ENCODE measurements at places on chromosomes 11 and 22.

DNA sequence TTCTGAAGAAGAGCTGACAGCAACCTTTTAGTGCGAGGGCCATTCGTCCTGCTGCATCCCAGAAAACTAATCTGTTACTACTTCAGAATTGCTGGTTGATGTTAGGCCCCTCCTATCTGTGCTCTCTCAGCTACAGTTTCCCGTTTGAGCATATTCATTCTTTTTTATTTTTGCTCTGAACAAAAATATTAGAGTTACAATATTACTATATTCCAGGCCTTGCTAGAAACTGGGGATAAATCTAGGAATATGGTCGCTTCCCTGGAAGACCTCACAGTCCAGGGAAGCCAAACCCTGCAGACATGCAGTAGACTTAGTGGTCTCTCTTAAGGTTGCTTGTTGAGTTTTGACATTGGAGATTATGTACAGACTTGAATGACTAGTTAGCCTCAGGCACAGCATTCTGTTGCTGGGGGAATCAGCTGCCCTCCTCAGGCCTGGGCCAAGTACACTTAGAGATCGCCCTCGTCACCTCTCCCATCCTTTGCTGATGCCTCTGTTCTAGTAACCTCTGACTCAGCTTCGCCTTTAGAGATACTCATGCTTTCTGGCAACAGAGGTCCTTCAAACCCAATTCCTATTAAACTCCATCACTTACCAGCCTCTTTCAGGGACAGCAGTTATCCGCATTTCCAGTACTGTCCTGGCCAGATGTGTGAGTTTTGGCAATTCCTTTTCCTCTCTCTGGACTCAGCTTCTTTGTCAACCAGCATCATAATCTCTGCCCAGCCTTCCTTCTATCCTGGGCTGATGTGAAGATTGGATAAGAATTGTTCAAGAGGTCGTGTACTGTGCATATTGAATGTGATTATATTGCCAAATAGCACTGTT is 698 bp upstream of the ANAPC15 start:
- DNase-seq: no peak

DNA sequence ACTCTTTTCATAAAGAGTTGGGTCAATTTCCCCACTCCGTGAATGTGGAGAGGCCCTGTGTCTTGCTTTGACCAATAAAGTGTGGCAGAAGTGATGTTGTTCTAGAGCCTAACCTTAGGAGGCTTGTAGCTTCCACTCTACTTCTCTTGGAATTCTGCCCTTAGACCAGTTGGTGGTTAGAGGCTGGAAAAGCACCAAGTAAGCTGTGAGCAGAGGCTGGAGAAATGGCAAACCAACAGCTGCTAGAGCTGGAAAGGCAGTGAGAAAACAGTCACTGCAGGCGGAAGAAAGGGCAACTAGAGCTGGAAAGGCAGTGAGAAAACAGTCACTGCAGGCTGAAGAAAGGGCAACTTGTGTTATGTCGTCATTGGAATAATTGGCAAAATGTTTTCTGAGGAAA is 29.8 kb upstream of the MSANTD2 start:
- DNase-seq: no peak

- DNase-seq: peak; percentile 62
These were observed at the start of gene PNPLA3 for GRCh38 chr22:43923631-43924464. TSS of gene PNPLA3 (plus strand) at chr22:43923805. CDS start at chr22:43923912, 107 bp downstream.

GRCh38 chr22:25120761-25121212 is 78.9 kb upstream of the CRYBB3 start:
- no peak for DNase-seq

DNA sequence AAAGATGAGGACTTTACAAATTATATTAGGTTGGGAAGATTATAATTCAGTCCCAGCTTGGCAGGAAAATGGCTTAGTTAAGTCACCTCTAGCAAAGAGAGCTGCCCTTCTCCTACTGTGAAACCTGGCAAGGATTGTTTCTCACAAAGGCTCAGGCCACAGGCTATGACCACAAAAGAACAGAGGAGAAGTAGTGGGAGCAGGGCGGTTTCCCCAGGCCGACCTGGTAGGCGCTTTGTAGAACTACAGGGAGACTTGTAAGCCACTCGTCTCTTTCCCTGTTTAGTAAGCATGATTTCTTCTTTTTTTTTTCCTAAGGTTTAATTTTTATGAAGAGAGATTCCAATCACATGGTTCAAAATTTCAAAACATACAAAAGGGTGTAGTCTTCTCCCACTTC is 4.6 kb downstream of the SNAP29 start:
- no peak for DNase-seq

GRCh38 chr11:118602331-118602730 is 5.1 kb upstream of the PHLDB1 start:
- no peak for DNase-seq

DNA sequence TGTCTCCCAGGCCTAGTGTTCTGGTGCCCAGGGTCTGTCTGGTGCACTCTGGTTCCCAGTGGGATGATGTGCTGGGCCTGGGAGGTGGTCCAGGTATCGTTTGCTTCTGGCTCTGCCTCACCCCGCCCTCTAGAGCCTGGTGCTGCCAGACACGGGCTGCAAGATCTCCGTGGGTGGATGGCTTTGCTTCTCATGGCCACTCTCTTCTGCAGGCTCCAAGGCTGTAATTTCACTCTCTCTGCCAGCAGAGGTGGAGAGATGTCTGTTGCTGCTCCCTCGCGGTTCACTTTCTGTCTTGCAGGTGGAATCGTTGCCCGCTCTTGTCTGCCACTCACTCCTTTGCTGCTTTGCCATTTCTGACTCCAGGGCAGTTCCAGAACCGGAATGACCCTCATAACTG is 13.4 kb downstream of the NADSYN1 start:
- no peak for DNase-seq

GRCh38 chr11:99693941-99694492 is 673.3 kb downstream of the CNTN5 start:
- no peak for DNase-seq

DNA sequence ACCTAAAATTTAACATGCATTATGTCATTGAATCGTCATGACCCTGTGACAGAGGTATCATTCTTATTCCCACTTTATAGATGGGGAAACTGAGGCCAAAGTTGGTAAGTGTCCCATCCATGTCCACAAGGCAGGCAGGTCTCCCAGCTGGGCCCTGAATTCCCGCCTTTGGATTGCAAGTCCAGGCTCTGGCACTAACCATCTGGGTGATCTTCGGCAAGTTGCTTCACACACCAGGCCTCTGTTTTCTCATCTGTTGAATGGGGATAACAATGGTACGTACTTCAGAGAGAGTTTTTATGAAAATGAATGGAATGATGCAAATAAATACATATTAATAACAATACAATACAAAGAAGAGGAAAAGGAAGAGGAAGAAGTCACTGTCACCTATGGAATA is 3.4 kb downstream of the CRYBB3 start:
- no peak for DNase-seq

GRCh38 chr11:111077530-111078322 is 167.8 kb upstream of the POU2AF2 start:
- no peak for DNase-seq

- DNase-seq: no peak
These were observed 140.0 kb downstream of the CHST1 start for GRCh38 chr11:45525393-45525792.

DNA sequence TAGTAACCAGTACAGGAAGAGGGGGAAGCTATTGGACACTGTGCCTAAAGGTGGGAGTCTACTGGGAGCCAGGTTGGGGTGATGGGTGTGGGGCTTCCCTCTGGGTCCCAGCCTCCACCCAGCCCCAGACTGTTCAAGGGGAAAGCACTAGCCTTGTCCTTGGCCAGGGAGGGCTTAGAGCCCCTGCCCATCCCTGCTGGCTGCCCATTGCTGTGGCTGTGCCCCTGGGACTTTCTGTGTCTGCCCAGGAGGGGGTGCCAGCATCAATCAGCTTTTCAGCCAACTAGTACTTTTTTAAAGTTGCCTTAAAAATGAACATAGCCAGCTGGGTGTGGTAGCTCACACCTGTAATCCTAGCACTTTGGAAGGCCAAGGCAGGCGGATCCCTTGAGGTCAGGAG is 19.9 kb downstream of the INCENP start:
- no peak for DNase-seq

GRCh38 chr11:34356913-34357700 is 703 bp downstream of the ABTB2 start:
- peak; percentile 13 for DNase-seq

- no peak for DNase-seq
These were observed 53.7 kb downstream of the PPP6R2 start for GRCh38 chr22:50396751-50397370.

GRCh38 chr11:128603752-128604414 is 16.5 kb upstream of the ETS1 start:
- no peak for DNase-seq

DNA sequence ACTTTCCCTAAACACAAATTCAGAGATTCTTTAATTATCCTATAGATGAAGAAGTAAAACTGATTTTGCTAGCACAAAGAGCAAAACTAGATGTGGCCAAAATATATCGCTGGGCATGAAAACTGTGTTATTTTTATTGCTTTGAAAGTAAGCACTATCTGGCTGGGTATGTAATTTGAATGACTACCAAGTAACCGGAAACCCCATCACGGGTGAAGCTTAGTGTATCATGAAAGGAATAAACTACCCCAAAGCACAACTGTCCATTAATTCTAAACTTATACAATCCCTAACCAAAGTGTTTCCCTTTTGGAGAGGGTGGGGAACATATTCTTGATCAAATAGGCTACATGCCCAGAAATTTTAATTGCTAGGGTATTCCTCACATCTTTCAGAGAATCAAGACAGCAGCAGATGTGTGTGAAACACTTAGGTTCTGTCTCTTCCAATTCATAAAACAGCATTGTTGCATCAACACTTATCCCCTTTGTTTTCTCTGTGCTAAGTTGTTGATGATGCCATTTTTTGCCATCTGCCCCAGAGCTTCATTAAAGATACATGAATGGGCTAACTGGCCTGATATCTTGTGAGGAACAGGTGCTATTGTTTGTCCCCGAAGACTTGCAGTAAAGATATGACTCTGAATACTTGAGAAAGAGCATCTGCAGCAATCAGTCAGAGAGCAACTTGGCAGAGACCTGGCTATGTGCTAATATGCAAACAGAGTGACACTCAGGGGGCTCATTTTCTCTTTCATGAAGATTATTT is 238.2 kb downstream of the SOX6 start:
- DNase-seq: no peak

- no peak for DNase-seq
These were observed 124.4 kb downstream of the SPATA19 start for GRCh38 chr11:133720951-133721350.

GRCh38 chr11:94171693-94172440 is 43.2 kb downstream of the PANX1 start:
- no peak for DNase-seq

GRCh38 chr11:133712051-133712560 is 133.2 kb downstream of the SPATA19 start:
- DNase-seq: no peak

DNA sequence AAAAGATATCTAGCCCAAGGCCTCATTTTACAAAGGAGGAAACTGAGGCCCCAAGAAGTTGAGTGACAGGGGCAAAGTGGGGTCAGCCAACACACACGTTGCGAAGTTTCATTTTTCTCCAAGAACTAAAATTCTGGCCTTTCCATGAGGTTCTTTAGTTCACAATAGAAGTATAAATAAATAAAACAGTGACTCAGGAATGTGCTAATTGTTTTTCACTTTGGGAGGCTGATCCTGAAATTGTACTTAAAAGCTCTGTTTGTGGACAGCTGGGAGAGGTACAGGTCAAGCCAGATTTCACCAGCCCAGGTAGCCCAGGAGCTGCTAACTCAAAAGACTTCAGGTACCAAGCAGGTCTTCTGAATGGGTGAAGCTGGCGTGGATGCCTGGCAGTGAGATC is 105.2 kb downstream of the TRAF6 start:
- no peak for DNase-seq

GRCh38 chr11:120546312-120547205 is 35.0 kb downstream of the GRIK4 start:
- DNase-seq: no peak

DNA sequence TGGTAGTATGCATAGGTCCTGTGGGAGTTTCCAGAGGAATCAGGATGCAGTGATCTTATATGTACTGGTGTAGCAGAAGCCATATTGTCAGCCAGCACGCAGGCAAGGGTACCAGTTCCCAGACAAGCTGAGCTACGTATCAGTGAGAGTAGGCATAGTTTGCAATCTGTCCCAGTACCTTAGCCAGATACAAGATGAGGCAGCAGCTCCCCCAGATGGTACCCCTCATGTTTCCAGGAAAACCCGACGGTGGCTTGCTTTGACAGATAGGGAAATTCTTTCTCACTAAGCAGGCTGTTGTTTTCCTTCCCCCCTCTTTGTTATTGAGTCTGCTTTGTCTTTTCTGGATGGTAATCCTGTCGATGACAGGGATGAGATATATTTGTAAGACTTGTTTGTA is 109.7 kb upstream of the RRM1 start:
- no peak for DNase-seq

- no peak for DNase-seq
These were observed 7.6 kb downstream of the OR56A1 start for GRCh38 chr11:6022956-6023355.

GRCh38 chr22:19974935-19975706 is 33.5 kb upstream of the TXNRD2 start:
- no peak for DNase-seq

DNA sequence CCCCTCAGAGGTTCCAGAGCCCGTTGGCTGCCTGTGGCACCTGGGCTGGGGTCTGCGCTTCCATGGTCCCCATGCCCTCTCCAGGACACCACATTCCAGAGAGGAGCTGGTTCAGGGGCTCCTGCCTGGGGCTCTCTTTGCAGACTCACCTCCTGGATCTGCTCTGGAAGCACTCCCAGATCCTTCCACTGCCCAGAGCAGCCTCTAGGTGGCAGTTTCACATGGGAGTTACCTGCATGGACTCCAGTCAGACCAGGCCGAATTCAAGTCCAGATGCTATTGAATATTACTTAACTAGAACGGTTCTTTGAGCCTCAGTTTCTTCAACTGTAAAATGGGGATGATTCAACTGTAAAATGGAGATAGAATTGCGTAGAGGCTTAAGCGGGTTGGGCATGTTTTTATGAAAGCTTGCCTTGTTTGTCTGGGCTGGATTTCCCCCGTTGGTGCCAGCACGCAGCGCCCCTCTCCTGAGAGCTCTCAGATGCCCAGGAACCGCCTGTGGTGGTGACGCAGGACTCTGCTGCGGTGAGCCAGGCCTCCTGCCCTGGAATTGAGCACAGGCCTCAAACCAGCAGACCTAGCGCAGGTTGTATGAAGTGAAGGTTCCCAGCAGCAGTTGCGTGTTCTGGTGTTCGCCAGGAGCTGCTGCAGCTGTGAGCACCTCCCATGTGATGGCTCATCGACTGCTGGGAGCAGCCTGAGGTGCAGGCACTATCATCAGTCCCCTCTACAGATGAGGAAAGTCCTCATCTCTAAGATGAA is 44.2 kb downstream of the LMO1 start:
- DNase-seq: no peak

GRCh38 chr11:75099635-75100034 is 3.0 kb upstream of the OR2AT4 start:
- no peak for DNase-seq

- DNase-seq: no peak
These were observed 17.5 kb upstream of the MYH9 start for GRCh38 chr22:36405221-36405661.

DNA sequence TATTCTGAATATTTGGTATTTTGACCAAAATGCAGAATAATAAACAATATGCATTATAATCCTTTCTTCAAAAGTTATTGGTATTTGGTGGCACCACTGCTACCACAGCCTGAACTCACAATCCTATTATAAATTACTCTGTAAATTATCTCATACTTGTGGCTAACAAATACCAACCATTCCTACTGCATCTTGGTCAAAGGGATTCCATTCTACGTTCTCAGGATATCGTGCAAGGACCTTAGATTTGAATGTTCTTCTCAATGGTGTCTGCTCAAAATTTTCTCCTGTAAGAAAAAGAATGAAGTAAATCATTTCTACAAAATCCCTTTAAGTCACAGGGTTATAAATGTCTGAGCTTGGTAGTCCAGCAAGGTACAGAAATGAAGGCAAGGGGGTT is 58.7 kb downstream of the DENND5A start:
- DNase-seq: no peak

Measured in activated gamma-delta T cell treated with anti-CD3 and anti-CD28 coated beads, Interleukin-2, amount 50 U/mL, for 16 hours (primary cell).